Purkinje cell (primary cell): ENCODE measurements at places on chromosomes 2 and 18. TPM values are rescaled to one million over a fixed set of nuclear protein-coding genes. Genes with fewer than 3 reads are reported as not detected.

ANKRD29 gene
- polyA plus RNA-seq = 27.0 and 30.2 TPM in 2 replicates

GAREM1 gene
- 5.6 and 8.9 TPM in 2 replicates for polyA plus RNA-seq

COLEC12 gene
- polyA plus RNA-seq = 1.6 and 3.2 TPM in 2 replicates

CXCR1 gene
- not detected in 2 replicates for polyA plus RNA-seq

HOXD12 gene
- not detected in 2 replicates for polyA plus RNA-seq

TMBIM1 gene
- 0.97 and 3.5 TPM in 2 replicates for polyA plus RNA-seq

HOXD13 gene
- not detected in 2 replicates for polyA plus RNA-seq

MOCOS gene
- not detected in 2 replicates for polyA plus RNA-seq

ZNF385B gene
- 16.3 and 25.8 TPM in 2 replicates for polyA plus RNA-seq

PROM2 gene
- not detected in 2 replicates for polyA plus RNA-seq

RUFY4 gene
- polyA plus RNA-seq = not detected in 2 replicates

NTSR2 gene
- 1.7 and 3.4 TPM in 2 replicates for polyA plus RNA-seq

KIF3C gene
- polyA plus RNA-seq = 65.3 and 81.1 TPM in 2 replicates

RFTN2 gene
- polyA plus RNA-seq = 13.5 and 21.6 TPM in 2 replicates

ADAM17 gene
- 6.0 and 12.4 TPM in 2 replicates for polyA plus RNA-seq

RAPGEF4 gene
- polyA plus RNA-seq = 28.4 and 37.7 TPM in 2 replicates

FAM110C gene
- 2.0 TPM in 1 of 2 replicates, not detected in the other for polyA plus RNA-seq

MBD1 gene
- polyA plus RNA-seq = 7.2 and 10.6 TPM in 2 replicates

MTCL1 gene
- 50.8 and 53.0 TPM in 2 replicates for polyA plus RNA-seq
